ENCODE measurements at places on chromosomes 16 and 17.

DNA sequence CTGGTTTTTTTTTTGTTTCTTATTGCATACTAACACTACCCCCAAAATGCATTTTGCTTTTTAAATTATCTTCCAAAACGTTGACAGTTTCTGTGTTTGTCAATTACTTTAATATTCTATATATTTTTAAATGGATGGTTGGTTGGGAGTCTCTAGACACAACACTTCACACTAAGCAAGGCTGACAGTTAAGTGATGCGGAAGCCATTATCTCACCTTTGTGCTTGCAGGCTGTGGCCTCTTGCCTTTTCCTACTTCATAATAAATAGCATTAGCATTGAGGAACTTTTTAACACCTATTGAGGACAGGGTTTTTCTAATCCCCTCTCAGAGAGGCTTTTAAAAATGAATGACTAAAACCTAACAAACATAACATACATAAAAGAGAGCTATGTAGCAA lies 280.8 kb upstream of the TBX2 start:
- DNase-seq: no peak

- DNase-seq: no peak
These were observed 51.0 kb downstream of the TIMM22 start for GRCh38 chr17:1047879-1048470.

DNA sequence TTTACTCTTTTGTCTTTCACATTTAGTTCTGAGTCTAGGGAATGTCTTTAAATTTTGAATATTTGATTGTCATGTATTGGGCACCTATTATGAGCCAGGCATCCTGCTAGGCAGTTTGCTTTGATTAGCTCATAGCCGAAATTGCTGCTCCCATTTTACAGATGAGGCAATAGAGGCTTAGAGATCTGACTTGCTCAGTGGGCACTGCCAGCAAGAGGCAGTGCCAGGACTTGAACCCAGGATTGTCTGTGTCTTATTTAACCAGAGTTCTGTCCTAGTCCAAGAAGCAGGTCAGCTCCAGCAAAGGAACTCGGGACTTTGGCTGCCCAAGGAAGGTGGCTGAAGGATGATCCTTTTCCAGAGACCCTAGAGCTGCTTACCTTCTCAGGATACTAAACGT lies 24.5 kb downstream of the BEAN1 start:
- DNase-seq: no peak

DNA sequence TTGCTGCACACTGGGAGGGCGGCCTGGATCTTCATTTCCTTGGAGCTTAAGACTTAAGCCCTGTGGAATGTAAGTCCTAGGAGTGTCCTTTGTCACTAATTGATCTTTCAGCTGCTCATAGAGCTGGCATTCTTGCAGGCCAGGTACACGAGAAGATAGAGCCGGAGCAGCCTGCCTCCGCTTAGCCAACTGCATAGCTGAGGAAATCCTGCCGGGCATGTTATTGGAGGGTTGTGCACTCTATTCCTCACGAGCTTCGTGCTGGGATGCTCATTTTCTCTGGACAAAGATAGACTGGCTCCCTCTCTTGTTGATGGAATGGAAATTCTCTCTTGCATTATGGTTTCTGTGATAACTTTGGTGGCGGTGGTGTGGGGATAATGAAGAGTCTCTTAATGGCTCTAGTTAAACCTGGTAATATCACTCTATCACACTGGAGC lies 76.9 kb downstream of the RPA1 start:
- no peak for DNase-seq

DNA sequence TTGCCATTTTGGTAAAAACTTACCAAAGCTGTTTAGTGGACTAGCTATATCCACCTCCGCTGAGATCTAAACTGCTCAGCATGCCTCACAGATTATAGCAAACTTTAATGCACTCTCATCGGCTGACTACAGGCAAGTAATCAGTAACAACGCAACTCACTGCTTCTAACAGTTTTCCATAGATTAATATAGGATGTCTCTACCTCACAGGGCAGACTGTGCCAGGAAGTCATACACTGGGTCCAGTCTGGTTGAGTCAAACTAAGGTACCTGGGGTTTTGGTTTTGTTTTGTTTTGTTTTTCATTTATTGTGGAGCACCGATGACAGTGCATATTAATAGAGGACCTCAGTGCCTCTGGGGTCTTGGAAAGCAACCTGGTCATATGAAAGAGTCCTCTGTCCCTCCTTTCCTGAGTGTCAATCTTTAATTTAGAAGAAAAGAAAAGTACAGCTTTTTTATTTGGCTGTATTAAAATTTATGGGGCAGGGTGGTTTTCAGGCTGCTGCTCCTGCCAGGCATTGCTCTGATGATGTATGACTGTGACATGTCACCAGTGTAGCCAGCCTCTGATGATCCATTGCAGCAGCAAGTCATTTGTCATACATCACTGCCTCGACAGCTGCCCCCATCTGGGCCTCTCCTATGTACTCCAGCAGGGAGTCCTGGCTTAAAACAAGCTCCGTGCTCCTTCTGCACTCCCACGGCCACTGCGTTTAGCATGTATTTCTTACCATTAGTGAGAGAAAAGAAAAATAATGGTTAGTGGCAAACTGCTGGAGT lies 854.1 kb downstream of the KCNJ2 start:
- no peak for DNase-seq

DNA sequence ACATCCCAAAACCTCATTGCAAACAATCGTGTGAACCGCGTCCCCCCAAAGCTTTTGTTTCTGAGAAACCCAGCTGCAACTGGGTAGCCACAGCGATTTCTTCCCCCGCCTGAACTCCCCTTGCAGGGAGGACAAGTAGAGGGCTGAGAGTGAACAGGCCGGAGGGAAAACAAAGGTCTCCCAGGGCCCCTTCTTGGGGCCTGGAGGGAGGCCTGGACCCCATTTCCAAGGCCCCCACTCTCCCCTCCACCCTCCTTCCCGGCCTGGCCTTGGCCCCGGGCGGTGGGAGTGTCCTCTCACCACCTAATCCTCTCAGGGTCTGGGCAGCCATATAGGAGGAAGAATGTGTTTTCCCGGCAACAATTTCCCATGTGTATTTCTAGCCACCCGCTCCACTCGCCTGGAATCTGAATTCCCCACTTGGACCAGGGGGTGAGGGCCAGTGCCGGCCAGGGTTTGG lies 2.6 kb downstream of the GLIS2 start:
- no peak for DNase-seq

GRCh38 chr16:48498769-48499631 lies 111.0 kb downstream of the N4BP1 start:
- DNase-seq: no peak

- DNase-seq: no peak
These were observed 693 bp downstream of the CLDN7 start for GRCh38 chr17:7261379-7262191.

DNA sequence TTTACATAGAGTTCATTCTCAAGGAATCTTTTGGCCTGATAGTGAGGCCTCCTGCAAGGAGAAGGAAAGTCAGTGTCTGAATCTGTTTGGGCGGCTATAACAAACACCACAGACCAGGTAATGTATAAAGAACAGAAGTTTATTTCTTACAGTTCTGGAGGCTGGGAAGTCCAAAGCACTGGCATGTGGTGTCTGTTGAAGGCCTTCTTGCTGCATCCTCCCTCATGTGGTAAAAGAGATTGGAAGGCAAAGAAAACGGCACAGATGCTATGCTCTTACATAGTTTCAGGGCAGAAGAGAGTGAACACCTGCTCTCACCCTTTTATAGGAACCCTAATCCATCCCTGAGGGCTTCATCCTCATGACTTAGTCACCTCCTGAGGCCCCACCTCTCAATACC lies 31.2 kb upstream of the DNAJA2 start:
- DNase-seq: no peak

DNA sequence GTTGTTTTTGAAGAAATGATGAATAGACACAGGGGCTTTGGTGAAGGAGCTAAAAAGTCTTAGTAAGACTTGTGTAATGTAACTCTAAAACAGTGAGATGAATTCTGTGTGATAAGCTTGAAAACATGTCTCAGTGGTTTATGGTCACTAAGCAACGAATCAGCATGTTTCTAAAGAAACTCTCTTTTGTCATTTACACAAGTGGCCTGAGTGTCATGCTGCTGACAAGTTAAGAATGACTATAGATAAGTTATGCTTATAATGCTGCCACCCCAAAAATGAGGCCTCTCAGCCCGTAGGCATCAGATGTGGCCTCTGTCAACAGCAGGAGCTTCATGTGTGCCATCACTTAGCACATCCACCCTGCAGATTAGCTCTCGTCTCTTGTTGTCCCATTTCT lies 8.7 kb downstream of the COX10 start:
- DNase-seq: no peak

DNA sequence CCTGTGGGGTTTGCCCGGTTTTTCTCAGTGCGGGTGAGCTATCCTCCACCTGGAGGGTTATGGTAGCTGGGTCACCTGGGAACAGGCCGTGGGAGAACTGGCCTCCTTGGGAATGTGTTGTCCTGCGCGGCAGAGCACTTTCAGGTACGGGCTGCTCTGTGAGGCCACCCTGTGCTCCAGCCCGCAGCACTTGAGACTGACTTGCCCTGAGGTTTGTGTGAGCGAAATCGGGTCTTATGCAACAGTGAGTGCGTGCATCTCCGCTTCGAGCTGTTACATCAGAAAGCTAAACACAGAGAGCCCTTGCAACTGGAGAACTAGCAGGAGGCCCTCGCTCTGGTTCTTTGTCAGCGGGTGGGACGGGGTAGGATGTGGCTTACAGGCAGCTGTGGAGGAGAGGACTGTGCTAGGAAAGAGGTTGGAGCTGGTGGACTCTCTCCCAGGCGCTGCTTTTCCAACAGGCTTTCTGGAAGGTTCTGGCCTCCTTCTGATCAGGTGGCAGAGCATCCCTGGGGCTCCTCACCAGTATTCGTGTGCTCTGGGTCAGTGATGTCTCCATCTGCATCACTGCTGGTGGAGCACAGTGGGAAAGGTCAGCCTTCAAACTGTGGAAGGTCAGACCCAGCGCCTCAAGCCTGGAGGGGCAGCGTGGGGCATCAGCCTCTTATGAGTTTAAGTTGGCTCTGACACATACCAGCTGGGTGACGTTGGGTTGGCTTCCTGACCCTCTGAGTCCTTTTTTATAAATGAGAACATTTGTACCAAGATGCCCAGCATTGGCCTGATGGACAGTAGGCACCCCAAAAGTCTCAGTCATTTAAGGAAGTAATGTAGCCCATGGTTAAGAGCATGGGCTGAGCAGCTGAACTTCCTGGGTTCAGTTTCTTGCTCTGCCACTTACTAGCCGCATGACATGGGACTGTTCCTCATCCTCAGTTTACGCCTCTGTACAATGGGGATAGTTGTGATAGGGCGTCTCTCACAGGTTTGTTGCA lies 76.3 kb downstream of the KSR1 start:
- DNase-seq: no peak

DNA sequence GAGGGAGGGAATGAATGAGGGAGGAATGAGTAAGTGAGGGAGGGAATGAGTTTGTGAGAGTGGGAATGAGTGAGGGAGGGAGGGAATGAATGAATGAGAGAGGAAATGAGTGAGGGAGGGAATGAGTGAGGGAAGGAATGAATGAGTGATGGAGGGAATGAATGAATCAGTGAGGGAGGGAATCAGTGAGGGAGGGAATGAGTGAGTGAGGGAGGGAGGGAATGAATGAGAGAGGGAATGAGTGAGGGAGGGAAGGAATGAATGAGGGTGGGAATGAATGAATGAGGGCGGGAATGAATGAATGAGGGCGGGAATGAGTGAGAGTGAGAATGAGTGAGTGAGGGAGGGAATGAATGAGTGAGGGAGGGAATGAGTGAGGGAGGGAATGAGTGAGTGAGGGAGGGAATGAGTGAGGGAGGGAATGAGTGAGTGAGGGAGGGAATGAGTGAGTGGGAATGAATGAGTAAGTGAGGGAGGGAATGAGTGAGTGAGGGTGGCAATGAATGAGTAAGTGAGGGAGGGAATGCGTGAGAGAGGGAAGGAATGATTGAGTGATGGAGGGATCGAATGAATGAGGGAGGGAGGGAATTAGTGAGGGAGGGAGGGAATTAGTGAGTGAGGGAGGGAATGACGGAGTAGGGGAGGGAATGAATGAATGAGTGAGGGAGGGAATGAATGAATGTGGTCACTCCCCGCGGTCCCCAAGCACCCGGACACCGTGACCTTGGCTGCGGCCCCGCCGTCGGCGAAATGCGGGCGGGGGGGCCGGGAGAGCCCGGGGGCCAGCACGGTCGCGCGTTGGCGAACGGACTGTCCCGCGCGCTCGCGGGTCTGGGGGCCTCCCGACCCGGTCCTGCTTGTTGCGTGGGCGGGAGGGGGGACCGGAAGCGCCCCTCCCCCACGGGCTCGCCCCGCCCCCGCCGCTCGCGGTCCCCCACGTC lies 1.1 kb upstream of the UBE2I start:
- no peak for DNase-seq

GRCh38 chr17:1481736-1482135 lies 10.8 kb downstream of the MYO1C start:
- no peak for DNase-seq

DNA sequence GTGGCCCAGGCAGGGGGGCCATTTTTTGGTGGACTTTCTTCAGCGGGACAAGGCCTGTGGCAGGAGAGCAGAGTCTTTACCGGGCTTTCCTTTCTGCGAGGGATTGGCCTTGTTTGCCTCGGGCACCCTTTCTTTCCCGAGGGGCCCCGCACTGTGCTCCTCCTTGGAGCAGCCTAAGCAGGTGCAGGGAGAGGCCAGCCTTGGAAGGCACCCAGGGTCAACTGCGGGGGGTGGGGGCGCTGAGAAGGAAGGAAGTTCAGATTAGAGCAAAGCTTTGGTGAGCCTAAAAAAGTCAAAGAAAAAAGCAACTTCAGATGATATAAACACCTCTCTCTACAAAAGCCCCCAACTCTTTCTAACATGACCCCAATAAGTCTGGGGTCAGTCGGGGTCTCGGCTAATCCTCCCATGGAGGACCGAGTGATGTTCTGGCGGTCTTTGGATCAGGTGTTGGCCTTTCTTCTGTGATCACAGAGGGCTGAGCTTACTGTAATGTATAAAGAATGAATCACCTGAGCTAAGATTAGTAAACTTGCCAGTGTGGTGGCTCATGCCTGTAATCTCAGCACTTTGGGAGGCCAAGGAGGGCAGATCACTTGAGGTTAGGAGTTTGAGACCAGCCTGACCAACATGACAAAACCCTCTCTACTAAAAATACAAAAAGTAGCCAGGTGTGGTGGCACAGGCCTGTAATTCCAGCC lies 63.0 kb downstream of the PGS1 start:
- no peak for DNase-seq

DNA sequence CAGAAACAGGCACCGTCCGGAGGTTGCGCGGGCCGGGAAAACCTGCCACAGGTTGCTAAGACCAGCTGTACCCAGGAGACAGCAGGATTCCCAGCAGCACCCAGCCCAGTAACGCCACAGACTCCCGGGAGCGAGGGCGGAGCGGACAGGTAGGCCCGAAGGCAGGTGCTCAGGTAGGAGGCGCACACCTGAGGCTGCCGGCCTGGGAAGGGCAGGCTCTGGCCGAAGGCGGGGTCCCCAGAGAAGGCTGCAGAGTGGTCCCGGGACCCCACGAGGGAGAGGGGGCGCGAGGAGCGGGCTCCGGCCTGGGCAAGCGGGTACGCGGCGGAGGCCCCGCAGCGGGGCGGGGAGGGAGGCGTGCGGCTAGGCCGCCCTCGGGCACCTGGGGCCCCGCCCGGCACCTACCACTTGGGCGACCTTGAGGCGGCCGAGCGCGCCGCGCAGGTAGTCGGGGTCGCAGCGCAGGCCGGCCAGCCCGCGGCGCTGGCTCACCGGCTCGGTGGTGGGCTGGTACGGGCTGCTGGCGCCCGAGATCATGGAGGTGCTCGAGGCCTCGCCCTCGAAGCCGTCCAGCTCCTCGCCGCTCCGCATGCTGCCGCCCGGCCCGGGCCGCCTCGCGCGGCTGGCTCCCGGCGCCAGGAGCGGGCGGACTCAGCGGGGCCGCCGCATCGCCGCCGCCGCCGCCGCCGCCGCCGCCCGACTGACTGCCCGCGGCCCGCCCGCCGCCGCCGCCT lies 441 bp downstream of the CMTM4 start:
- peak; percentile 20 for DNase-seq
